ENCODE measurements at places on chromosomes 11 and 22.

DNA sequence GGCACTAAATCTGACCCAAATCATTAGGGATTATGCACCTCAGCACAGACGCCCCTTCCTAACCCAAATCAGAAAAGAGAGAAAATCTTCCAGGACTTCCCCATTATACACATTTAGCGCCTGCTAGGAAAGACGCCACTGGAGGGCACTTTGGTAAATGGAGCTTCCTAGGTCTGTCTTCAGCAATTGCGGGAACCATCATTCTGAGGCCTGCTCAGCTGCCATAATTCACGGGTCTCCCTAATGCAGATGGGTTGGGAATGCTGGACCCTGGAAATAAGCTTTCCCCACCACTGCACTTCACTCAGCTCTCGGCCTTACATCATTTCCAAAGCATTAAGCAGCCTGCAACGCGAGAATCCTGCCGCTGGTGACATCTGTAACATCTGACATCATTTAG lies 86.2 kb upstream of the OPCML start:
- DNase-seq = no peak

- no peak for DNase-seq
These were observed 48.1 kb upstream of the GRAMD1B start for GRCh38 chr11:123381817-123382554.

DNA sequence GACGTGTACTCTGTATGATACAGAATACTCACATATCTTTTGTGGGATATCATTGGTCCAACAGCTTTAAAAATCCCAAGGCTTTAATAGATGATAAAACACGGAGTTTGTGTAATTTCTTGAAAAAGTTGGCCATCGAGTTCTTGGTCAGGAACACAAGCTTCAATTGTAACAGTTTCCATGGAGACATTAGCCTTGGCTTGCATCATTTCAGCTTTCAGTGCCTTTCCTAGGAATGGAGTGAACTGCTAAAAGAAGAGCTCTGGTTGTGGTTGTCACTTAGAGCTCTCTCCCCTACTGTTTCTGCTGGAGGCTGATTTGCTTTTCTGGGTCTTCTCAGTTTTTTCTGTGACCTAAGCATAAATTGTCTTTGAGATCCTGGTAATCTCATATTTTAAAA lies 14.2 kb downstream of the BMAL1 start:
- DNase-seq = no peak

DNA sequence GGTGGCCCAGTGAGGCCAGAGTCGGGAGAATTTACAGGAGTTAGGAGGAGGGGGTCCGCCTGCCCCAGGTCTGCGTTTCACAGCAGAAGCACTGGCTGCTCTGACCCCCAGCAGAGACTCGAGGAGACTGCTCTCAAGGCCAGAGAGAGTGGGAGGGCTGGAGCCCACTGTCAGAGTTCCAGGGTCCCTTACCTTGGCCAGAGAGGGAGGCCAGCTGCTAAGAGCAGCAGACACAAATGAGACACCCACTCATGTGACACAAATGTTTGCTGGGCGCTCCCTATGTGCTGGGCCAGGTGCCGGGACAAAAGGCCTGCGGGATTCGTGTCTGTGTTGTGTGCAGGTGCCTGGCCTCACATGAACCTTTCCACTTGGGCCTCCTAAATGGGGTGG lies 2.8 kb upstream of the TNFRSF13C start:
- DNase-seq = no peak

- no peak for DNase-seq
These were observed 510.2 kb downstream of the JRKL start for GRCh38 chr11:96899971-96900370.

GRCh38 chr22:38949889-38950405 lies 7.5 kb upstream of the APOBEC3A start:
- no peak for DNase-seq

DNA sequence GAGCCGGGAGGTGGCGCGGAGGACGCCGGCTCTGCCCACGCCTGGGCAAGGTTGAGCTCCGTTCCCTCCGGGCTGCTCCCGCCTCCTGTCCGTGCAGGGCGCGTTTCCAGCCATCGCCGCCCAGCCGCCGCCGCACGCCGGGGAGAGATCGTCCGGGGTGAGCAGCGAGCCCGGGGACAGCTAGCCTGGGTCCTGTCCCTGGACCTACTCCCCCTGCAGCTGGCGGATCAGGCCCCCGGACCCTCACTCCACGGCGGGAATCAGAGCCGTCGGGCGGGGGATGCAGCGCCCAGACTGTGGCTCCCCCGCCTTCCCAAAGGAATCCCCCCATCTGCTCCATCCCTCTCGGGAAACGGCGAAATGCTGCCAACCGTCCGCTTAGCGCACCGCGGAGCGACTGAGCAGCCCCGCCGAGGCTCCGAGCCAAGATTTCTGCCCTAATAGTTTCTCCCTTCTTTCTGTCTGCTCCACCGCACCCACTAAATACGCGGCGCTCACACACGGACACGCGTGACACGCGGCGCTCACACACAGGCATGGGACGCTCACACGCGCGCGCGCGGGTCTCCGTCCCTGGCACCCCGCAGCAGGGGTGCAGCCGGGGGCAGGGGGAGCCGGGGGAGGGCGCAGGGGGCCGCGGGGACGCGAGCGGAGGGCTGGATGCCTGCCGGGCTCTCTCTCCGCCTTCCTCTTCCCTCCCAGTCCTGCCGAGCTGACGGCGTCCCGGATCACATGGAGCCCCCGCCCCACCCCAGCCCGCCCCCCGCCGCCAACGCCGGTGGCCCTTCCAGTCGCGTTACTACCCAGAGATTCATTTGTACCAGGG lies at the start of gene KCNJ5:
Gene KCNJ5, plus strand, starts transcription at position 814 of the 826 bp plus-strand sequence. CDS start 19,918 bp downstream, outside the sequence.
- no peak for DNase-seq

DNA sequence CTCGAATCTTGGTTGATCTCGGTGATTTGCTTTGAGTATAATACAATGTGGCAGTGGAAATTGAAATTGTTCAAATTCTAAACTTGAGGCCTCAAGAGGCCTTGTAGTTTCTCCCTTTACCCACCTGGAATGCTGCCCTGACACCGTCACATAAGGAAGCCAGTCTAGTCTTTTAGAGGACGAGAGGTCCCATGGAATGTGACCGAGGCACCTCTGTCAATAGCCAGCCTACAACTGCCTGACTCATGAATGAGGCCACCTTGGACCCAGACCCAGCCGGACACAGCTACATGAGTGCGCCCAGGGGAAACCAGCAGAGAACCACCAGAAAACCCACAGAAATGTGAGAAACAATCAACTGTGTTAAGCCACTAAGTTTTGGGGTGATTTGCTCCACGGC lies 52.5 kb downstream of the RPL27A start:
- no peak for DNase-seq

GRCh38 chr11:73114835-73115220 lies 27.3 kb downstream of the FCHSD2 start:
- DNase-seq = no peak

DNA sequence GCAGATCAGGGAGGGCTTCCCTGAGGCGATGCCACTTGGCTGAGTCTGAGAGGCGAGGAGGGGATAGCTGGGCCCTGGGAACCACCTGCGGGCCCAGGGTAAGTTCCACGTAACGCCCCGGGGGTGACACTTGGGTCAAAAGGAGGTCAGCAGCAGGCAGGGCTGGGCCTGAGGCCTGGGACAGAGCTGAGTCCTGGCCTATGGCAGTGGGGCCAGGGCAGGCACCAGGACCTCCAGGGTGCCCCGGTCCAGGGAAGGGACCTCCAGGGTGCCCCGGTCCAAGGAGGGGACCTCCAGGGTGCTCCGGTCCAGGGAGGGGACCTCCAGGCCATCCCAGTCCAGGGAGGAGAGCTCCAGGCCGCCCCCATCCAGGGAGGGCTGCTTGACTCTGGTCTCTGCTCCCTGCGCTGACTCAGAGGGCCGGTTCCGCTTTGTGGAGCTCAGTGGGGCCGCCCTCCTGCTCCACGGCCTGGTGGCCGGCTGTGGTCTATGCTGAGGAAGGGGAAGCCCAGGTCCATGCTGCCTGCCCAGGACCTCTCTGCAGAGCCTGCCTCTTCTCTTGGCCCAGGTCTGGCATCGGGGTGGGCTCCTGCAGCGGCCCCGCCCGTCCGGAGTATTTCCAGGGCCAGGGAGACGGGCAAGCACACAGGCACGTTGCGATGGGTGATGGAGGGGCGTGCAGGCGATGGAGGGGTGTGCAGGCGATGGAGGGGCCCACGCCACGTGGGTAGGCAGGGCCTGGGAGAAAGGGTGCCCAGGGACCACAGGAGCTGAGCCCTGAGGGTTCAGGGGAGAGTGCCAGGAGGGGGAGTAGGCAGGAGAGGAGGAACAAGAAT lies 19.5 kb upstream of the WNT7B start:
- DNase-seq = peak; percentile 51

- DNase-seq = no peak
These were observed 786.2 kb downstream of the ETS1 start for GRCh38 chr11:127800989-127801688.

DNA sequence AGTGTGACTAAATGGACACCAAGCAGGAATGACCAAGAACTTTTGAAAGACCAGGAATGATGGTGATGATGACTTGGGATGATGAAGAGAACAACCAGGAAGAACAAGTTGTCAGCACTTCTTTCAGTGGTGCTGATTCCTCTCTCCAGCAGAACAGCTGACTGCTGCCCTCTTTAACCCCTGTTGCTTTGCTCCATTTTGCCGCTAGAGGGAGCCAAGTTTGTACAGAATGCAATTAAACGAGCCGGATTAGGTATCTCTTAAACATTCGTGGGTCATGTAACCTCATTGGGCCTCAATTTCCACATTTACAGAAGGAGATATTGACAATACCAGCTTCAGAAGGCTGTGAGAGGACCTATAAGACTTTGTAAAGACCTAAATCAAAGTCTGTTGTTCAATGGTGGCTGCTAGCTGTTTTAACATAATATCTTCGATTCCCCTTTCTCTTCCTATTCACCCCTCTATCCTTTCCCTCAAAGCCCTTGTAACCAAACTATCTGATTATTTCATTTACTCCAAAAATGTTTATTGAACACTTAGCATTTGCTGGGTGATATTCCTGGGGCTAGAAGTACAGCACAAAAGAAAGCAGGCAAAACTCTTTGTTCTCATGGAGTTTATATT lies 1.9 kb downstream of the OR4S1 start:
- no peak for DNase-seq

- DNase-seq = no peak
These were observed 11.7 kb downstream of the TMEM258 start for GRCh38 chr11:61780581-61781162.

DNA sequence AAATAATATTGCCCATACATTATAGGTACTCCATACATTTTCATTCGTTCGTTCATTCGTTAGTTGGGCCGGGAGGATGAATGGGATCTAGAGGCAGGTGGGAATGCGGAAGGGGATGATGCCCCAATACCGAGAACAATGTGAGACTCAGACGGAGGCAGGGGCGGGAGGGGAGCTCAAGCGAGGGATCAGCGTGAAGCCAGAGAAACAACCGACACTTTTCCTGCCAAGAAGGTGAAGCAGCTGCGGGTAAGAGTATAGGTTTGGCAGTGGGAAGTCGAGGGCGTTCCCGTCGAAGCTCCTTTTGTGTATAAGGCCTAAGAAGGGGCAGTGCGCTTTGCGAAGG lies 1.1 kb upstream of the ARHGEF17 start:
- no peak for DNase-seq

GRCh38 chr11:37199082-37199481 lies 601.0 kb upstream of the RAG2 start:
- no peak for DNase-seq

DNA sequence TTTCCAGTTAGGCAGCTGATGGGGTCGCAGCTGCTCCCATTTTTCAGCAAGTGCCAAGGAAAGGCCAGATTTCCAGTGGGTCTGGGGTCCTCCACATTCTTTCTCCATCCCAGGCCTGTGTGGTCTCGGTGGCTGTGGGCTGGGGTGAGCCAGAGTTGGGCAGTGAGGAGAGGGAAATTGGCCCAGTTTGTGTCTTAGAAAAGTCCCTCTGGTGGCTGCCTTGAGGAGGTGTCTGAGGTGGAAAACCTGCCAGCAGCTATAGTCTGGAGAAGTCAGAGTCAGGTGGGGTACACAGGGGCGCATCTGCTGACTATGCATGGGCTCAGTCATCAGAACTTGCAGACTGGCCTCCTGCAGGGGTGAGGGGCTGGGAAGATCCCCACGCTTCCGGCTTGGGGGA lies 30.5 kb downstream of the MRGPRD start:
- no peak for DNase-seq

- DNase-seq = no peak
These were observed 13.6 kb upstream of the JAML start for GRCh38 chr11:118238421-118238820.

DNA sequence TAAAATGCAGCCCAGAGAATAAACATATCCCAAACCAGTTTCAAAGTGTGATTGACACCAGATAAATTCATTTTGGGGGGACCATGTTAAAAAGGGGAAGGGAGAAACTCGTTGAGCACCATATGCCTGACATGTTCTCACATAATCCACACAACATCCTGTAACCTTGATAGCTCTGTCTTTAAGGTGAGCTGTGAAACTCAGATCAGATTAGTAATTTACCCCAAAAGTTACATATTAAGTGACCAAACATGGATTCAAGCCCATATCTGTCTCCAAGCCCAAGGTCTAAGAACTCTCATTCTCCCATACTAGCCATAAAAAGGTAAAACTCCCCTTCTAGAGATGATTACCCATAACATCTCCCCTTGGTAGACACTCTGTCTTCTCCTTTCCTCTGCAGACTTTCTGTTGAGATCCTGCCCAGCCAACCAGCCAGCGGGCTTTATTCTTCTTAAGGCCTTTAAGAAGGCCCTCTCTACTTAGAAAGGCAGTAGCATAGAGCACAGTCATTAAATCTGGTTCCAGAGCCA lies 150.7 kb downstream of the CCDC34 start:
- no peak for DNase-seq

GRCh38 chr11:20599221-20600019 lies at the start of gene SLC6A5:
SLC6A5 (plus strand) TSS chr11:20599608; CDS start chr11:20599673, 65 bp downstream.
- DNase-seq = no peak

GRCh38 chr22:29269731-29270474 lies 1.8 kb downstream of the EWSR1 start:
- DNase-seq = no peak

GRCh38 chr11:123239191-123240150 lies 44.4 kb upstream of the CLMP start:
- no peak for DNase-seq

DNA sequence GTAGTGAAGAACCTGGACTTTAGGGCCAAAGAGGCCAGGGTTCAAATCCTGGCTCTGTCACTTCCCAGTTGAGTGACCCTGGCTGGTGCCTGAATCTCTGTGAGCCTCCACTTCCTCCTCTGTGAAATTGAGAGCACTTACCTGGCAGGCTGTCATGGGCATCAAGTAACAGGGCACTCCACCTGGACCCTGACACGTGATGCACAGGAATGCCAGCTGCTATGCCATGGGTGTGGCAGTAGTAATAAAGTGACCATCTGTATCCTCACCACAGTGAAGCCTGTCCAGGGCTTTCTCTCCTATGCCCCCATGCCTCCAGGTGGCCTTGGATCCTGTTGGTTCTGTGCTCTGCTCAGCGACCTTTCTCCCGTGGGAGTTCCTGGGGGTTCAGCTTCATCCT lies 29.8 kb upstream of the PPP6R3 start:
- DNase-seq = no peak

DNA sequence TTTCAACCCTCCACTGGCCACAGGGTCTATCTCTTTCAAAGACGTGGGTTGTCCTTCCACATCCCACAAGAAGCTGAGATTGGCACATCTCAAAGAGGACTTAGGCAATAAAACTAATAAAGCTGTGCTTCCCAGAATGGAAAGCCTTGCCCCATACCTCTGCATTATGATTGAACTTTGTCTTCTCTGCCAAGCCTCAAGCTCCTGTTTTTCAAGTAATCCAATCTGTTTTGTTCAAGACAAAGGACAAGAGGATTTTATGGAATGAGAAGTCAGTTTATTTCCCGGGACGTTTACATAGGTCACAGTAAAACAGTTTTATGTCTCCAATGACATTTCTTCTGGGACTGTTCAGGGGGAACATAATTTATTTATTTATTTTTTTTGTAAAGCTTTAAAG lies 108.4 kb downstream of the GALNT18 start:
- no peak for DNase-seq
